Mesenchymal stem cell (in vitro differentiated cells and primary cell): ENCODE measurements at places on chromosomes 3 and 15.

DNA sequence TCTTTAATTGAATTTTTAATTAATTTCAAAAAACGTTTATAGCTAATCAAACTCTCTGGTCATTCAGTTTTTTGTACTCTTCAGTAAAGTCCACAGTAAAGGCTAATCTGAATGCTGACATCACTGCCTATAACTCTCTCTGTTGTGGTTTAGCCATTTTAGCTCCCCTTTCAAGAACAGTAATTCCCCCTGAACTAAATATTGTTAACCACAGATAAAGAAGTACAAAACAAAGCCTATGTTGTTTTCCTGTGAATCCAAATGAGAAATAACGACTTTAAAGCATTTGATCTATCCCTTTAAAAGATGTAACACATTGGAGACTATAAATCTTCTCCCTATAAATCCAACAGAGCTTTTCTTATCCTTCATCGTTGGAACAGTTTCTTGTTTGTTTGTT lies 94.2 kb downstream of the ZBTB20 start:
- H3K27ac ChIP-seq: no peak overlapping the region
- no peaks in the 10 kb centered on the region for H3K27me3 ChIP-seq
- DNase-seq: no peak
- H3K36me3 ChIP-seq: no peaks in the 10 kb centered on the region
- H3K4me1 ChIP-seq: no peaks in the 10 kb centered on the region

- H3K4me3 ChIP-seq: peak overlapping the region; percentile 60
- peak overlapping the region; percentile 63 for H3K27ac ChIP-seq
- no peaks in the 10 kb centered on the region for H3K27me3 ChIP-seq
- H3K36me3 ChIP-seq: no peaks in the 10 kb centered on the region
- H3K4me1 ChIP-seq: peaks cover 3% of the 10 kb centered on the region
Measured at GRCh38 chr3:98952404-98952803, 50.9 kb upstream of the DCBLD2 start.

DNA sequence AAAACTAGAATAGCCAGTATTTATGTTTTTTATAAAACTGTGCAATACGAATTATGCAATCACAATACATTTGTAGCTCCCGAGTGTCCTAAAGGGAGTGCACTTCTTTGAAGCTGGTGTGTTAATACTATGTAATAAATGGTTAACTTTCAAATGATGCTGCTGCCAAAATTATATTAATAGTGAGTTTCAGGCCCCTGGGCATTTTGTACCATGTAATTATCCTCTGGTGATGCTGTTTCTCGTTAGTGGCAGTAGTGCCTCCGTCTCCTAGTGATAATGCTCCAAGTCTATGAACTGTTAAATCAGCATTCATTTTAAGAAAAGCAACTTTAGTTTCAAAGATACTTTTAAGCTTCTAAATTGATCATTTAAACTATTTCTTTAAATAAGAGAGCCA lies 132.7 kb upstream of the BHLHE40 start:
- H3K27me3 ChIP-seq: no peaks in the 10 kb centered on the region
- no peaks in the 10 kb centered on the region for H3K36me3 ChIP-seq

- no peak overlapping the region for H3K4me3 ChIP-seq
- no peaks in the 10 kb centered on the region for H3K4me1 ChIP-seq
- peaks cover 54% of the 10 kb centered on the region for H3K36me3 ChIP-seq
- H3K27me3 ChIP-seq: no peaks in the 10 kb centered on the region
- no peak for DNase-seq
Measured at GRCh38 chr3:123110282-123110975, 43.6 kb downstream of the PDIA5 start.

DNA sequence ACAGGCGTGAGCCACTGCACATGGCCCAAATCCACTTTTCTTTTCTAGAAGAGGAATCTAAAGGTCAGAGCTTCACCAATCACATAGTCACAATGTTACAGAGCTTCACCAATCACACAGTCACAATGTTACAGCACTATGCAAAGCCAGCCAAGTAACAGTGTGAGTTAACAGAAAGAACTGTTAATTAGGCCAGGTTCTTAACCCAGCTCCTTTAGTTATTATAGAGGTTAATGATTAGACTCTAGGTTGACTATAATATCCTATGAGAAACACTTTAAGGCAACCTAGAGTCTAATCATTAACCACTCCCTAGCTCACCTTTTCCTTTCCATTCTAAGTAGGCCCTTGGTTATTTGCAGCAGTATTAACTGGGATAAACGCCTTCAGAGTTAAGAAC lies 54.0 kb downstream of the TASOR start:
- peaks cover 9% of the 10 kb centered on the region for H3K4me1 ChIP-seq
- no peak for DNase-seq
- peak overlapping the region; percentile 89 for H3K27ac ChIP-seq
- no peak overlapping the region for H3K4me3 ChIP-seq
- H3K27me3 ChIP-seq: no peaks in the 10 kb centered on the region

GRCh38 chr3:58092521-58092920 lies 84.3 kb downstream of the FLNB start:
- H3K4me3 ChIP-seq: no peak overlapping the region
- peak; percentile 41 for DNase-seq
- no peaks in the 10 kb centered on the region for H3K27me3 ChIP-seq
- peaks cover 33% of the 10 kb centered on the region for H3K36me3 ChIP-seq
- no peak overlapping the region for H3K27ac ChIP-seq
